ENCODE measurements at places on chromosomes 6 and 20.

DNA sequence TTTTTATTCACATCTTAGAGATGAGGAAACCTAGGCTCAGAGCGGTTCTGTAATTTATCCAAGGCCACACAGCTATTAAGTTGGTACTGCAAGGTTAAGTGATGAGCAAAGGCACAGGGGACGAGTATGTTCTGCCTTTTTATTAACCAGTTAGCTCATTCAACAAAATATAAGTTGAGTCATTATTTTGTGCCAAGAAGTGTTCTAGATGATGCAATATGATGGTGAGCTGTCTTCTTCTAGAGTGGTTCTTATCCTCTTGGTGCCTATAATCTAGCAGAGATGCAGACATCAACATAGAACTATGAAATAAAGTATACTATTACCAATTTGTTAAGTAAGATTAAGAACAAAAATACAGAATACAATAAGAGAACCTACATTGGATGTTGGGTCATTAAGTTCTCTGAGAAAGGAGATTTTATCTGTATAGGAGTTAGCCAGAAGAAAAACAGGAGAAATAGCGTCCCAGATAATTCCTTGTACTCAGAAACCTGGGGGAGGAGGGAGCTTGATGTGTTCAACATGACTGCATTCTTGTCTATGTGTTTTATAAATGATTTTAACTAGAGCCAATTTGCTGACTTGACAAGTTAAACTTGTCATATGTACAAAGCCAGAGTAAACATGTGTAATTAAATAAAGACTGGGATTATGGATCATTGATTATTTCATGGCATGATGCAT is 122.3 kb downstream of the TBXT start:
- no peak for DNase-seq

- no peak for DNase-seq
These were observed 104.4 kb upstream of the CD93 start for GRCh38 chr20:23190557-23190956.

DNA sequence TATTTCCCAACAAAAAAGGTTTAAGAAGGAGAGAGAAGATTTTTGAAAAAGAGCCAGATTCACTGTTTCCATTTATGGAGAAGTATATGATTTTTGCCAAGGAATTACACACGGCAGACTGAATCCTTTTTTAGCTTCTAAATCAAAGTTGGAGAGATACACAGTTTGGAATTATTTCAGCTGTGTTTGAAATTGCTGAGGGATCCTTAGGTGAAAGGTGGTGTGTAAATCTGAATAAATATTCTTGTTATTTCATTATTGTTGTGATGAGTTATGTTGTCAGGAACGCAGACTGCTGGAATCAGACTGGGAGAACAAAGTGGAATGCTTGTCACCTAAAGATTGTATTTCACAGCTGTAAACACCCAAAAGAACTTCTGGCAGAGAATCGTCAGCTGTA is 168.5 kb upstream of the AKIRIN2 start:
- DNase-seq = peak; percentile 5

- no peak for DNase-seq
These were observed 67.3 kb downstream of the ANKRD60 start for GRCh38 chr20:58161192-58161591.

GRCh38 chr6:124430740-124431318 is 531.4 kb upstream of the RNF217 start:
- no peak for DNase-seq
